ENCODE measurements at places on chromosomes 7 and 10.

GRCh38 chr10:63630931-63631680, 109.9 kb downstream of the REEP3 start:
- DNase-seq, result no peak

- DNase-seq, result no peak
Measured at GRCh38 chr10:86017841-86018734, 348.5 kb downstream of the GRID1 start.

DNA sequence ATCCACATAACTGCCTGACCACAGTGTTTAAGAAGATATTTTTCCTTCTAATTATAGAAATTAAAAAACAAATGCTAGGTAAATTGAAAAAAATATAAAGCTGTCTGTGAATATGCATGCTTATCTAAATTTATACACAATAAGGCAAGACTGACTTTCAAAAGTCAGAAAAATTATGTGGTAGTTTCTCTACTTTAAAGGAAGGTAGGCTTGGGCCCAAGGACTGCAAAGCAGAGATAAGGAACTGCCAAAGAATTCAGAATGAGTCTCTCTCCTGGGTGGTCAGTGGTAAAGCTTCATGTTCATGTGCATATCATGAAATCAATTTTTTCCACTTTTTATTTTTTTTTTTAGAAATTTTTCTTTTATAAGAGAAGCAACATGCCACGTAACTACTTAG, 998.6 kb downstream of the REEP3 start:
- DNase-seq, result no peak

DNA sequence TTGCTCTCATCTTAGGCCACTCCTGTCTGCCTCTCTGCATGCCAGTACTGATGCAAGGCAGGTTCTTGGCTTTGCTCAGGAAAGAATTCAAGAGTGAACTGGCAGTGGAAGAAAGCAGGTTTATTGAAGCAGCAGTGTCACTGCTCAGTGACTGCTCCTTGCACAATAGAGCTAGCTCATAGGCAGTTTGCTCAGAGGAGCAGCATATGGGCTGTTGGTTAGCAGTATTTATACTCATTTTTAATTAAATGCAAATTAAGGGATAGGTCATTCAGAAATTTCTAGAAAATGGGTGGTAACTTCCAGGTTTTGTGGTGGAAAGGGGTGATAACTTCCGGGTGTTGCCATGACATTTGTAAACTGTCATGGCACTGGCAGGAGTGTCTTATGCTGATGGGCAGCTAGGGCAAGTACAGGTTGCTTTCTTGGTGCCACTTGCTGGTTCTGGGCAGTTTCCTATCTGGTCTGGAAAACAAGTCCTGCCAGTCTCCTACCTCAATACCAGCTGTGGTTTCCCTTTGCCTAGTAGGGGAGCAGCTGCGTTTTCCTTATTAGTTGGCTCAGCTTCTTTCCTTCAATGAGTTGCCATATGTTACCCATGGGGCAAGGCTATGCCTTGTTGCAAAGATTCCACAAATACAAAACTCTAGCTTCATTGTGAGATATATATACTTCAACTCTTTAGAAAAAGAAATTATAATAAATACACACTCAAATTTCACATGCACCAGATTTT, 64.8 kb upstream of the CALD1 start:
- DNase-seq, result no peak

DNA sequence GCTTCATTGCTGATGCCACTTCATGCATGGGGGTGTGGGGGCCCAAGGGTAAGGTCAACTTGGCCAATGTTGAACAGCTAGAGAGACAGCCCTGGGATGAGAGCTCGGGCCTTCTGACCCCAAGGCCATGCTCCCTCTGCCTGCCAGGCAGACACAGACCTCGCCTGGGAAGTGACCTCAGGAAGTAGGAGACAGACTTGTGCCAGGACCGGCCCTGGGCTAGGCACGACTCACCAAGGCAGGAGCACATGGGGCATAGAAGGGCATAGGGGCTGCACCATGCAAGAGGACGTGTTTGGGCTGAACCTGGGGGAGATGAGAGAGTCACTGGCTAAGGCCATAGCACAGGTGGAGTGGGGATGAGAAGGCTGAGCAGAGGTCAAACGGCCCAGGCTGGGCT, 27.1 kb downstream of the ZCCHC24 start:
- DNase-seq, result no peak

Data from stimulated activated CD8-positive, alpha-beta memory T cell treated with anti-CD3 and anti-CD28 coated beads, Interleukin-7, amount 100 ng/mL, for 48 hours (primary cell).